ENCODE measurements at places on chromosomes 16 and 17.

DNA sequence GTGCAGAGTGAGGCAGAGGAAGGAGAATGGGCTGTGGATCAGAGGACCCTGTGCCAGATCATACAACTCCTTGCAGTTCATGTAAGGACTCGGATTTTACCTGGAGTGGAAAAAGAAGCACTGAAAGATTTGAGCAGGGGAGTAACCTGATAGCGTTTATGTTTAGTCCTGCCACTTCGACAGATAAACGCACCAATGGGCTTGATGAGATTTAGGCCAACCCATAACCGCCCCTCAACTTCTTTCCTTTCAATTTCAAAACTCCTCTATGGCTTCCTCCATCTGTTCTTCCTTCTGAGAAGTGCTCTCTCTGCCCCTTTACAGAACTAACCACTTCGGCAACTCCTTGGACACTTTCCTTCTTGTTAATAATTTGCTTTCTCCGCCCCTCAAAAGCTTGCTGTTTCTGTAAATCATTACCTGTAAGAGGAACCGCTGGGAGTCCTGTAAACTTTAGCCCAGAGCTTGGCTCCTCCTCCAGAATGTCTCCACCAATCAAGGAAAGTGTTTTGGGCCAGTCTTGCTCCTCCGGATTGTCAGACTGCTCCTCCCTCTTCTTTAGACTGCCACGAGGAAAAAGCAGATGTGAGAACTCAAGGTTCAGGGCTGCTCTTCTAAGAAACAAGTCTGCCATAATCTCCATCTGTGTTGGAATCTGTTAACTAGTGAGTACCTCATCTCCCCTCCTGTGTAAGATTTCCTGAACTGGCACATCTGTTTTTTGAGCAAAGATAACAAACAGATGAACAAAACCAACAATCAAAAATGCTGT is at the start of gene ACSM3:
Gene ACSM3, plus strand, starts transcription at position 554 of the 772 bp plus-strand sequence. CDS start 6,021 bp downstream, outside the sequence.
- peak; percentile 84 for DNase-seq

GRCh38 chr16:31087971-31088370 is 772 bp downstream of the PRSS53 start:
- DNase-seq, result no peak

DNA sequence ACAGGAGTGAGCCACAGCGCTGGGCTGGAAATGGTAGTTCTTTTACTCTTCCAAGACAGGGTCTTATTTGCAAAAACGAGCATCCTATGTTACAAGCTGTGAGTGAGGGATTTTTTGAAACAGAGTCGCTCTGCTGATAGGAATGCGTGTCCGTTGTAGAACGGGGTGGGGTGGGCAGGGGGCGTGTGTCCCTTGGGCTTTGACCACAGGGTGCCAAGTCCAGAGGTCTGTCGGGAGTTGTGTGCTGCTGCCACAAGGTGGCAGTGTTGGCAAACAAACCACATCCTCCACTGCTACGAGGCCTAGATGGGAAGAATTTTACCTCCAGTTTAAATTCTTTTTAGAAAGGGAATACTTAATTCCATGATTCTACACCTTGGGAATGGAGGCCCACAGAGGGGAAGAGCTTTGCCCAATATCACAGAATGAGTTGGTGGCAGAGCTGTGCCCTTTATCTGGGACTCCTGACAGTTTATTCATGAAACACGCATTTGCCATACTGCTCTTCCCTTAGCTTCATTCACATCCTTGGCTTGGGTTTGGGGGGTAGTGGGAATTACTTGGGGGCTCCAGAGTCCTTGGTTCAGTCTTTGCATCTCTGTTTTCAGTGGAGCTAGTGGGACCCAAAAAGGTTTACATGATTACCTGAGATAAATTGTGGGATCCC is 30.6 kb upstream of the ETV4 start:
- peak; percentile 25 for DNase-seq

DNA sequence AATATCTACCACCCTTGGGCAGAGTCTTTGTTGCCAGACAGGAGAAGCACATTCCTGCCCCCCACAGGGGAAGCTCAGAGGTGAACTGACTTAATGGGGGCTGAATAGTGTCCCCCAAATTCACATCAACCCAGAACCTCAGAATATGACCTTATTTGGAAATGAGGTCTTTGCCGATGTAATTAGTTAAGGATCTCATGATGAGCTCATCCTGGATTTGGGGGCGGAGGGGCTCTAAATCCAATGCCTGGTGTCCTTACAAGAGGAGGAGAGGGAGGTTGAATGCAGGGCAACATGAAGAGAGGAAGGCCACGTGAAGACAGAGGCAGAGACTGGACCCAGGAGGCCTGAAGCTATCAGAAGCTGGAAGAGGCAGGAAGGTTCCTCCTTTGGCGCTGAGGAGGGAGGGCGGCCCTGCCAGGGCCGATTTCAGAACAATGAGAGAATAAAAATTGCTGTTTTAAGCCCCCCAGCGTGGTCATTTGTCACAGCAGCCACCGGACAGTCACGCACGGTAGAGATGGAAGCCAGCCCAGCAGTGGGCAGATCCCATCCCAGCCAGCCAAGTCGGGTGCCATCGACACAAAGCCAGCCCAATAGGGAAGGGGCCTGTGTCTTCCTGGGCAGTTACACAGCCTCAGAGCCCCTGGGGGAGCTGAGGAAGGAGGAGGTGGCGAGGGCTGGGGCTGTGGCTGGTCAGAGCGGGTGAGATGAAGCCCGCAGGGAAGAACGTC is 21.3 kb downstream of the C16orf74 start:
- DNase-seq, result no peak

DNA sequence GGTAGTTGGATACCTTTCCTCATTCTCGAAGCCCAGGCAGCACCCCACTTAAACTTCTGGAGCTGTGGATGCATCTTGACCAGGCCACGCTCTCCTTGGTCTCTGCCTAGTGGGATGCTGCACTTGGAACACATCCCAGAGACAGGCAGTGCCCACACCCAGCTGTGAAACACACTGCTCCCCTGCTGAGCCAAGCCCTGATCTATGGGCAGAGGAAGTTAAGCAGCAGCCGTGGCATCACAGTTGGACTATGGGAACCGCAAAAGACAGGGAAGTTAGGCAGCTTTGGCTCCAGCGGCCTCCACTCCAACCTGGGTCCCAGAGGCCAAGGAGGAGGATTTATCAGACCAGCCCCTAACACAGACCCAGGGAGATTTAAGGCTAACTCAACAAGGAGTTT is 284.8 kb upstream of the CCL2 start:
- no peak for DNase-seq
